ENCODE measurements at places on chromosomes 3 and 15. TPM values are rescaled to one million over a fixed set of nuclear protein-coding genes. Genes with fewer than 3 reads are reported as not detected.

Gene ZNF35
- 2.8 TPM for total RNA-seq

Gene CCR8
- total RNA-seq: 12.6 TPM

Gene ACTC1
- total RNA-seq: not detected

Gene TMEM207
- total RNA-seq: not detected

Gene C15orf39
- total RNA-seq: 117 TPM

Gene UNC13C
- total RNA-seq: not detected

Gene HHATL
- not detected for total RNA-seq

Gene EFCC1
- total RNA-seq: 0.07 TPM

Gene WWTR1
- total RNA-seq: 1.1 TPM

Gene TBC1D5
- total RNA-seq: 51.6 TPM

Gene CHRM5
- not detected for total RNA-seq

Gene ZBTB47
- total RNA-seq: 0.11 TPM

Gene CIB2
- total RNA-seq: 1.1 TPM

Gene SLC9C1
- total RNA-seq: not detected

Gene ALDH1A2
- total RNA-seq: not detected

Gene CEP19
- 7.6 TPM for total RNA-seq

Gene MCTP2
- total RNA-seq: 53.9 TPM

Gene FBXO40
- not detected for total RNA-seq

Gene OR5K2
- total RNA-seq: not detected

Gene LARP6
- total RNA-seq: not detected

Gene COL8A1
- total RNA-seq: not detected

Gene FAM227B
- 3.2 TPM for total RNA-seq

Gene STAC
- total RNA-seq: not detected

Gene DUOX2
- total RNA-seq: not detected

Gene TGM5
- total RNA-seq: 0.09 TPM

Gene CX3CR1
- total RNA-seq: 2.1 TPM

Gene GREM1
- total RNA-seq: not detected

Gene FHIT
- total RNA-seq: 40.6 TPM

Gene NUP210
- 194 TPM for total RNA-seq

Gene ZNF660
- total RNA-seq: 0.11 TPM

Gene ARGFX
- total RNA-seq: not detected

Gene ST8SIA2
- not detected for total RNA-seq

Gene APOD
- 0.27 TPM for total RNA-seq

Gene GOLGA8T
- total RNA-seq: not detected

Data from T-helper 2 cell treated with Interferon-gamma antibody and Interleukin-4, amounts not matched to agents 100 ng/mL and 5 ng/mL, for 36 hours (primary cell).